Ascending aorta (tissue), 2 donors: ENCODE measurements at places on chromosomes 3 and 15.

- no peak for DNase-seq
Observed at GRCh38 chr3:172604895-172605646, 81.8 kb upstream of the TNFSF10 start.

DNA sequence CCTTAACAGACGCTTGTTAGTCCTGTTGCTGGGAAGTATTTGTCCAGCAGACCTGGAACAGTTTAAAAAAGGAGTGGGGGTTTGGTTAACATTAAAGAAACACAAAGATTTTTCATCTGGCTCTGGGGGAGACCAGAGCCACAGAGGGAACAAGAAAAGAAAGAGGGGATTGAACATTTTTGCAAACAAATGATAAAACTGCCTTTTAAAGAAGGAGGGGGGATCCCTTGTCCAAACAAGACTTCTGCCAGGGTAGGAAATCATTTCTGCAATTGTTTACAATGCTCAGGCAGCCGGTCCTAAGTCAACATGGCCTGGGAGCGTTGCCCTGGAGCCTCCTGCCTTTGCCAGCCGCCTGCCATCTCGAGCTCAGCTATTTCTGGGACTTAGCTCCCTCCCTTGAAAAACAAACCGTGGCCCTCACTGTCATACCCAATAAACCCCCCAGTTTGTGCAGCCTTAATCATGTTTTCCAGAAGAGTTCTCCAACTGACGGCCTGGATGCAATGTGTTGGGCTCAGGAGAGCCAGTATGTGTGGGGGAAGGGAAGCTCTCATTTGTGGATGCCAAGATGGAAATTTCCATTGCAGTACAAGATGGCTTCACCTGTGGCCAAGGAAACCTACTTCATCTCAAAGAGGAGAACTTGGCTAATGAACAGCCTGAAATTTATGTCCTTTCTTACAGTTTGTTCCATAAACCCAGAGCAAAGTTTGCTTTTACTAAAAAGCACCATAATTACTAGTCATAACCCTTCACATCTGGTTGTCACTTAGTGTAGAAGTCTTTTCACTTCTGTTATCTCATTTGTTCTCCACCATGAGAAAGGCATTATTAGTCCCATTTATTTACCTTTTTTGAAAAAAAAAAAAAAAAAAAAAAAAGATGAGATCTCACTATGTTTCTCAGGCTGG lies 75.9 kb upstream of the RNU6-1 start:
- DNase-seq: peak; percentile 84

GRCh38 chr3:72299321-72299802 lies 514.4 kb upstream of the PROK2 start:
- no peak for DNase-seq

- DNase-seq: no peak
Observed at GRCh38 chr3:127590282-127590592, 296 bp downstream of the TPRA1 start.

GRCh38 chr3:132874701-132875100 lies 152.5 kb upstream of the NPHP3 start:
- no peak for DNase-seq

DNA sequence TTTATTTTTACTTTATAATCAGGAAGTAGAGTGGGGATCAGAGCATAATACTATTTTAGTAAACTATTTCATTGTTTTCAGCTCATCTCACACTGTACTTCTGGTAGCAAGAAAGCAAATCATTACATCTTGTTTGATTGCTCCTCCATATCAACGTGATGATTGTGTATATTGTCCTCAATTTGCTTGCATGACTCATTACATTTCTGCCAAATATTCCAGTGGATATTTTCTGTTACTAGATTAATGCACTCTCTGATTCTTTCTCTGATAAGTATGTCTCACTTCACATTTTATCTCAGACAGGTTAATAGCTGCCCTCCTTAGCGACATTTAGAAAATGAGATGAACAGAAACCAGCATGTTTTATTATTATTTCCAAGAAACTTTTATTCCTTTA lies 1145.3 kb downstream of the OTOL1 start:
- DNase-seq: no peak

DNA sequence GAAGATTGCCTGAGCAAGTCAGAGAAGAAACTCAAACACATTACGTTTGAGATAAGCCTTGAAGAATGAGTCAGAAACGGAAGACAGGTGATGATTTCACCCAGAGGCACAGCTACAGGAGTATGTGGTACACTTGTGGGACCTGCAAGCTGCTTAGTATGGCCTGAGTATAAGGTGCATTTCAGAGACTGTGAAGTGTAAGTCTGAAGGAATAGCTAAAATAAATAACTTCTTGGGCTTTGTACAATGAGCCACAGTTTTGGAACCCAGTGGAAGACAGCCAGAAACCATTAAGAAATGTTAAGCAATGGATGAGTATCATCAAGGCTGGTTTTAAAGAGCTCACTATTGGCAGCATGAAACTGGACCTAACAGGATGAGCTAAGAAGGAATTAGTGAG lies 826.2 kb downstream of the ROBO1 start:
- no peak for DNase-seq

DNA sequence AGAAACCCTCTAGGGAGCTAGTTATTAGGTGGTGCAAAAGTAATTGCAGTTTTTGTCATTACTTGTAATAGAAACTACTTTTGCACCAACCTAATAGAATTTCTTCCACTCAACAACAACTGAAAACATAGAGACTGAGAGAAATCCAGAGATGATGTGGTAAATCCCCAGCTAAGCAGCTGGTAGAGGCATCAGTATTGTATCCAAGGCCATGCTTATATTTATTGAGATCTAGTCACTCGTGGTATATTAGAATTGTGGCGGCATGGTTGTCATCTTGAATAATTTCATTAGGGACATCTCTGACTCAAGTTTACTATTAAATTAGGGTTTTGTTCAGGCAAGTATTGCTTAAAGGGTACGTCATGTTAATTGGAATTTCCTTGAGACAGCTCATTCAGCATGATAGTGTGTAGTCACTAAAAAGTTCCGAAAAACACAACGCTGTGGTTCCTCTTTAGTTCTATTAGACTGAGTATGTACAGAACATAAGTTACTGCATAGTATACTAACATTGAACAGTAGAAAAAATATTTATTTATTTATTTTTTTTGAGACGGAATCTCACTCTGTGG lies 35.3 kb downstream of the PAK2 start:
- no peak for DNase-seq

- DNase-seq: no peak
Observed at GRCh38 chr15:88223084-88223483, 33.5 kb downstream of the NTRK3 start.

DNA sequence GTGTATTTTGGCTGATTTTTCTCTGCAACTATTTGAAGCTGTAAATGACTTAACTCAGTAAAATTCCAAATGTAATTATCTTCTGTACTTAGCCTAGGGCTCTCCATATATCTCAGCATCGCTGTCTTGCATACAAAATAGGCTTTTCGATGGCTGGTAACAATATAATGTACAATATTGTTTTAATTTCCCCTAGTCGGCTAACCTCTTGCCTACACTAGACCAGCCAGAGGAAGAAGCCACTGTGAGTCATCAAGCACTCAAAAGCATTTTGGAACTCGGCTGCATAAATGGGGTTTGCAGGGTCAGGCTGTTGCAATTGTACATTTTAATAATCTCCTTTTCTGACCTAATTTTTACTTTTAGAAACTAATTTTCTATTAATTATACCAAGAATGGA lies 583.8 kb downstream of the FOXP1 start:
- DNase-seq: no peak

DNA sequence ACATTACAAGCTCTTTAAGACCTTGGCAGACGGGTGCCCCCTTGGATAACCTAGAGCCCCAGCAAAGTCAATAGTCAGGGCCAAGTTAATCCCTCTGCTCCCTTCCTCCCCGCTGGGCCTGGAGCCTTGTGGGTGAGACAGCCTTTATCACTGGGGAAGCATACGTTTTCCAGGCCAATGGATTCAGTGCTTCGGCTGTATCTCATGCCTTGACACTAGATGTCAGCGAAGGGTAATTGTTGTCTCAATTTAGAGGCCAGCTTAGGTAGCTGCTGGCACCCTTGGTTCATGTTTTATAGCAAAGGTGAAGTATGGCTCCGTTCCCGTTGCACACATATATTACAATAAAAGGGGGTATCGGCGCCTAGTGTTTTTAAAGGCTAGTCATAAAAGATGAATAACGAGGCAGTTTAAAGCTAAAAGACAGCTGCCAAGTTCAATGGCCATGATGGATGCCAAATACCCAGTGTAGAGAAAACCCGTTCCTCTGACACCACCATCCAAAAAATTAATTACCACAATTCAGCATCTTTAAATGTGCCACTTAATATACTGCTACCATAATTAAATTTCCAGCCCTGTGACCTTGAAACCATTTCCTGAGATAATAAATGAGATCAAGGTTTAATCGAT lies 52.3 kb upstream of the BNIP2 start:
- DNase-seq: no peak

GRCh38 chr3:106010829-106011228 lies 142.0 kb upstream of the CBLB start:
- DNase-seq: no peak

DNA sequence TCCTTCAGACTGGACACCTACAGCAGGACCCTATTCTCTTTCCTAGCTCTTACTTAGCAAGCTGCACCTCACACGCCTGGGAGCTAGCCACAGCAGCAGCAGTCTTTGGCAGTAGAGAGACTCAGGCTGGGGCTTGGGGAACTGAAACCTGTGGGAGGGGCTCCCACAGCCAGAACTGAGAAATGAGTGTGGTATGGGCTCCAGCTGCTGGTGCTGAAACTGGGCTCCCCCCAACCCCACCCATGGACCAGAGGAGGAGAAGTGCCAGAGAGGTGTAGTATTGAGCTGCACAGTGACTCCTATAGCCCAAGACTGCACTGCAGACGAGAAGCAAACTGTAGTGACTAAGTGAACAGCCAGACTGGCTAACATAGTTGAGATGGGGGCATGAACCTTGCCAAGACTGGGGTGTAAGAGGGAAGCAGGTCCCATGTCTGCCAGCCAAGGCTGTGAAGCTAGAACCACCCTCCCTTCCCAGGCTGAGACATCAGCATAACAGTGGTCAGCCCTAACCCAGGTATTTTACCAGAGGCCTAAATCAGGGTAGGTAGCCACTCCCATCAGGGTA lies 62.5 kb downstream of the MYO5A start:
- DNase-seq: peak; percentile 27
